ENCODE measurements at places on chromosomes 12 and 14. TPM values are rescaled to one million over a fixed set of nuclear protein-coding genes. Genes with fewer than 3 reads are reported as not detected.
A peak's percentile ranks its signal among the peaks of the same experiment; 100 is the strongest.

DNA sequence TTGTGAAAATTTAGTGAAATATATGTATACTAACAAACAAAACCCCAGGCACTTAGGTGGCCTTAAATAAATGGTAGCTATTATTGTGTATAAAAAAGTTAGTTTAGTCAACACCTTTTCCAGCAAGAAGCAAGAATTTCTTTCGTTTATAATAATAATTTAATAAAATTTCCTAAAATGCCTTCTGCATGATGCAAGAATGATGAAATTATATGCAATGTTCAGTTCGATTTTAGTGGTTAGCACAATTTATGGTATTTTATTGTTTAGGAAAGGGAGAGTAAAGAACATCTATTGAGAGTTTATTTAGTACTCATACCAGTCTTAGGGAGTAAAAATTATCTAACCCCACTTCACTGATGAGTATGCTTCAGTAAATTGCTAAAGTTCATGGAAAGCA is 290.8 kb downstream of the APAF1 start:
- DNase-seq, result no peak

DNA sequence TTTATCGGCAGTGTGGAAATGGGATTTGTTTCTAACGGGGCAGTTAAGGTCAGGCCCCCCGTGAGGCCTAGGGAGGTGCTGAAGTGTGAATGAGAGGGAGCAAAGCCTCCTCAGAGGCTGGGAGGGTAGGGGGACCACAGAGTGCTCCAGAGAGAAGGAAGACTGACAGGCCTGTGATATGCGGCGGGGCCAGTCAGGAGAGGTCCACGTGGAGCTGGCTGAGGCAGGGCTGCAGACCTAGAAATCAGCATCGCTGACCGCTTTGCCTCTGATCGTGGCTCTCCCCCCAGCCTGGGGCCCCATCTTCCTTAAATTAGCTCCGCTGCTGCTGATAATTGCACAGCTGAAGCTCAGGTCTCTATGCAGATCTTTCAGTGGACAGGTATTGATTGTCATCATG is 240.8 kb upstream of the PWP1 start:
- DNase-seq, result no peak

GRCh38 chr14:68506645-68507419 is 286.0 kb downstream of the ZFP36L1 start:
- DNase-seq, result no peak

GRCh38 chr14:50941151-50941550 is 3.1 kb downstream of the PYGL start:
- DNase-seq, result peak; percentile 83

The AQP2 gene
- not detected for total RNA-seq

The SRRM4 gene
- not detected for total RNA-seq

The ALDH1L2 gene
- 17.5 TPM for total RNA-seq
